ENCODE measurements at places on chromosomes 6 and 20.

GRCh38 chr6:155219299-155219698 is 44.5 kb upstream of the CLDN20 start:
- DNase-seq, result no peak

DNA sequence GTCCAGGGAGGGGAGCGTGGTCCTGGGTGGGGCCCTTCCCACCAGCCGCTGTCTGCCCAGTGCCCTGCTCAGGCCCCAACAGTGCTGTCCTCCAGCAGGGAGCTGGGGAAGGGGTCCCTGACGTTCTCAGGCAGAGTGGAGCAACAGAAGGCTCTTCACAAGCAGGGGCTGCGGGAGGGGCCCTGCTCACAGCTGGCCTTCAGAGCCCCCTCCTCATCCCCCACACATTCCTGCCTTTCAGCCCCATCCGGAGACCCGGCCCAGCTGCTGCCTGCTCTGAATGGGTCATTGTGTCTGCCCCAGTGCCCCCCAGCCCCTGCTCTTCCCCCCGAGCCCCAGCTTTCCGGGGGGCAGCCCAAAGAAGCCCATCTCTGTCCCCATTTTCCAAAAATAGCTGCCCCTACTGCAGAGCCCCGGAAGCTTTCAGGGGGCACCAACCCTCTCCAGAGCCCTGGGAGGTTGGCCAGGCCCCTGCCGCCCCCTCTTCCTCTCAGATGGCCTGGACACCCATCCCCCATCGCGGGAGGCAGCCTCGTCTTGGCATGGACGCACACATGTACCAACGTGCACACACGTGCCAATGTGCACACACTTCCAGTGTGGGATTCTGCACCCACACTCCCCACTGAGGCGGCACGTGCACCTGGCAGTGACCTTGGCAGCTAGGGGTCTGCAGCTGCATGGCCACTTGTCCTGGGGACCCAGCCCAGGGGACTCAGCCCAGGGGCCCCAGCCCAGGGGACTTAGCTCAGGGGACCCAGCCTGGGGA is 3.7 kb downstream of the COL20A1 start:
- DNase-seq, result no peak

DNA sequence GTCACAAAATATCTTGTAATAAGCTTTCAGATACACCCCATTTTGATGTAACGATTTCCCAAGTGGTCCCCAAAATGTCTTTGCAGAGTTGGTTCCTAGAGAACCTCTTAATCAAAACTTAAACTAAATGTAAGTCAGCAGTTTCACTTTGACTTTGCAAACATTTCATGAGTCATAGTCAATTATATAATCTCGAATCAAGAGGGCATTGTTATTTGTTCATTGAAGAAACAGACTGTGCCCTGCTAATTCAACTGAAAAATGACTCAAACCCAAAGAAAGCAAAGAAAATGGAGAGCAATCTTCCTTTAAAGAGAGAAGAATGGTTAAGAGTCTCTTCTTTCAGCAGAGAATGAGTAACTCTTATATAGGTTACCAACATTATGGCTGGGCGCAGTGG is 58.3 kb downstream of the IPCEF1 start:
- no peak for DNase-seq

- no peak for DNase-seq
These were observed 6.5 kb upstream of the SPTLC3 start for GRCh38 chr20:13002251-13002650.

- DNase-seq, result no peak
These were observed 3.1 kb upstream of the TLDC2 start for GRCh38 chr20:36872852-36873251.

- no peak for DNase-seq
These were observed 5.8 kb downstream of the HMGA1 start for GRCh38 chr6:34242252-34243130.

DNA sequence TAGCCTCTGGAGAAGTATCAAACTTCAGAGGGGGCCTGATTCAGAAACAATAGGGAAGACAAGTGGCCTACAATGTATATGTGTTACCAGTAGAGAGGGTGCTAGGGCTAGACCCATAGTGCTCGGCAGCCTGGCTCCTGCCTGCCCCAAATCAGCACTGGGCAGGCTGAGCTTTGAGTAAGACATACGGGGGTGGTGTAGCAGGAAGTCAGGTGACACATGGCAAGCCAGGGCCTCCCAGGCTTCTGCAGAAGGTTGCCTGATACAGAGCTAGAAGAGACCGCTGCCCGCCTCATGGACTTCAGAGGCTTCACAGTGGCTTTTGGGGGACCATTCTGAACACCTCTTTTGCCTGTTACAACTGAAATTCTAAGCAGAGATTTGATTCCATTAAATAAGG is 43.4 kb downstream of the RALY start:
- DNase-seq, result no peak

- peak; percentile 77 for DNase-seq
These were observed 2.0 kb upstream of the KCNB1 start for GRCh38 chr20:49484180-49485140.

DNA sequence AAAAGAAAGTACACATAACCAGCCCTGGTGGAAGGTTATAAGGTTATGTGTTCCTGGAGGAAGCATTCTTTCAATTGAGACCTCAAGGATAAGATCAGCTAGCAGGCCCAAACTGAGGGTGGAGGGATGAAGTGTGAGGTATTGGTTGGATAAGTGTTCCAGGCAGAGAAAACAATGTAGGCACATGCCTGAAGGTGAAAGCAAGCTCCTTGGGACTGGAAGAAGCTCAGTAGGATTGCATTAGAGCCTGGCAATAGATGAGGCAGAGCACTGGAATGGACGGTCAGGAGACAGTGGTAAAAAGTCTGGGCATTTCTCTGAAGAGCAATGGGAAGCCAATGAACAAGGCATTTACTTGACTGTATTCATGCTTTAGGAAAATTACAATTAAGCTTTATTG is 89.9 kb upstream of the SHLD1 start:
- DNase-seq, result no peak

DNA sequence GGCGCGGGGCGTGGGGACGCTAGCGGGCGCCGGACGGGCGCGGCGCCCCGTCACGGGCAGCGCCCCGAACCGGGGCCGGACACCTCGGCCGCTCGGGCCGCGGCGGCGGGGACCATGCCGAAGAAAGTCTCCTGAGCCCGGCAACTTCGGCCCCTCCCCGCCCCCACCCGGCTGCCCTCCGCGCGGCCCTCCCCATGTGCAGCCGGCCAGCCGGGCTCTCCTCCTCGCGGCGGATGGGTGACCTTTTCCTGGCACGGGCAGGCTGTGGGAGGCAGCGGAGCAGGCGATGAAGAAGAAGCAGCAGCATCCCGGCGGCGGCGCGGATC is 278 bp downstream of the UST start:
- DNase-seq, result peak; percentile 64

DNA sequence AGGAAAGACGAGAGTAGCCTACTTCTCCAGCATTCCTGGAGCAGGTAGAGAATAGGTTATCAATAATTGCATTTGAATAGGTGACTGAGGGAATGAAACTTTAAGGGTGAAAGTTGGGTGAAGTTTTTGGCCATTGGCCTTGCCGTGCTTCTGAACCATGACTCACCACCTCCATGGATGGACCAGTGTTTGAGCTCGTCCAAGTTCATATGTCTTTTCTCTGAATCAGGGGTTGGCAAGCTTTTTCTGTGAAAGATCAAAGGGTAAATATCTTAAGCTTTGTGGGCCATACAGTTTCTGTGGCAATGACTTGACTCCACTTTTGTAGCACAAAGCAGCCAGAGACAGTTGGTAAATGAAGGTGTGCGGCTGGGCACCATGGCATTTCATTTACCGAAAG is 31.8 kb downstream of the SNRNP48 start:
- no peak for DNase-seq

DNA sequence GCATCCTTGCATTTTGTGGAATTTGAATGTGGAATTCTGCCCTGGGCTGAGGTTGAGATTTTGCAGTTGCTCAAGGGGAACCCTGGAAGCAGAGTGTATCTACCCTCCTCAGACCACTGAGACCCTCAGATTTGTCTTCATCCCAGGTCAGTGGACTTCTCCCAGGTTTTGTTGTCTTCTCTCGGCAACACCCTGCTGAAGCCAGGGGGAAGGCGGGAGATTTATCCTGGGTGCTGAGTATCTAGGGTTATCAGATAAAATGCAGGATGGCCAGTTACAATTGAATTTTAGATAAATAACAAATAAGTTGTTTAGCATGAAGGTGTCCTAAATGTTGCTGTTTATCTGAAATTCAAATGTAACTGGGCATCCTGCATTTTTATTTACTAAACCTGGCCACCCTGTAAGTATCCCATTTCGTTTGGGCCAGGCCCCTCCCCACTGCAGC is 43.0 kb downstream of the FGD2 start:
- no peak for DNase-seq

- DNase-seq, result no peak
These were observed 662.1 kb upstream of the ID4 start for GRCh38 chr6:19175023-19175422.

DNA sequence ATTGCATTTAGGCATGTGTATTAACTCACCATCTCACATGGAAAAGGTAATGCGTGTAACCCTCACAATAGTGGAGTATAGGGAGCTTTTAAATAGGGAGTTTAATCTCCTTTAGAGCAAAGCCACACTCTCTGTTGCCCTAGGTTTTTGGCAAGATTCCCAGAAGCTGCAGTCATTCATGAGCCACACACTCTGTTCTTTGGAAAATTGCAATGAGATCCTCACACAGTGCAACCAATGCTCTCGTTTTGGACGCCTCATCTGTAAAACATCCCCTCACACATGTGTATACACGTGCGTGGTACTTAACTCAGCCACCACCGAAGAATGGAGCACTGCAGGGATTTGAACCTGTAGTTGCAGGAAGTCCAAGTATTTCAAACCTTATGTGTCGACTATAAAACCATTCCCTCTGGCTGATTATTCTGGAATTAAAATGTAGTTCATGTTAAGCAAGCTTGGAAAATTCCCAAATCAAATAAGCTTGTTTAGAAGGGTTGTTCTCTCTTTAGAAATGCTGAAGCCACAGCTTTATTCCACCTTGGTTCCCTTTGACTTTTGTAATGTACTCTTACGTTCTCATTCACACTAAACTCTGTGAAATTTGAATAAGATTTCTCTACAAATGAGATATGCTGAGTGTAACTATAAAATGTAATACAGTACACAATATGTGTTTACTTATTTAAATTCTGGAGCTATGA is 489.8 kb upstream of the MANEA start:
- DNase-seq, result peak; percentile 87

DNA sequence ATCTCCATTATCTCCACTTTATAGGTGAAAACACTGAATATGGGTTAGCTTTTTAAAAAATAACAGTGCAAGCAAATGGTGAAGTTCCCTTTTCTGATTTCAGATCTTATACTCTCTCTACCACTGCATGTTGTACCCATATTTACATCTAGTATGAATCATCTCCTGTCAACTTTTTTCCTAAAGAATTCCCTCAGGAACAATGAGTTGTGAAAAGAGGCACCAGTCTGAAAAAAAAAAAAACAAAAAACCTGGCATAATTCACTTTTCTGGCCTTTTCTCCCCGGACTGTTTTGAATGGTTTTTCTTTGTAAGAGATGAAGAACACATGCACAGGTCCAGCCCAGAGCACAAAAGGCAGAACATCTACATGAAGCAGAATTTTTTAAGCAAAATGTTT is 596.0 kb downstream of the COL12A1 start:
- peak; percentile 11 for DNase-seq
